ENCODE measurements at places on chromosomes 16 and 17.

GRCh38 chr16:58025351-58026138 lies at the start of gene MMP15:
Gene MMP15, plus strand, starts transcription at chr16:58025754. Its CDS starts 597 bp downstream, at chr16:58026351.
- peak; percentile 97 for DNase-seq

DNA sequence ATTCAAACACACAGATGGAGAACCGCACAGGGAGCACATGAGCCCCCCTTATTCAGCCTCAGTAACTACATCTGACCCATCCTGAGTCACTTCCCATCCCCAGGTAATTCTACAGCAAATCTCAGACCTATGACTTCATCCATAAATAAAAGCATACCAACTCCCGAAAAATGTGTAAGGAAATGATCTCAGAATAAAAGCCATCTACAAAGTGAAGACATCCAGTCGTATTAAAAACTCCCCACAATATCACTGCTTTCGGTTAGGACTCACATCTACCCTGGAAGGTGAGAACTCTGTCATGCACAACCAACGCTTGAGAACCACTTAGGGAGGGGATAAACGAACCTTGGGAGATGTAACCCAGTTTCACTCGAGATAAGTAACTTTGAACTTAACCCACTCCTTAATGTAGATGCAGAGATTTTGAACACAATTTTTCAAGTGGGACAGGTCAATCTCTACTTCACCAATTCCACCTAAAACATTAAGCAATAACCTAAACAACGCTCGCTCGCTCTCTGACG lies 1.3 kb downstream of the USP36 start:
- DNase-seq, result no peak

- DNase-seq, result no peak
Measured at GRCh38 chr16:75105306-75106061, 11.1 kb downstream of the LDHD start.

DNA sequence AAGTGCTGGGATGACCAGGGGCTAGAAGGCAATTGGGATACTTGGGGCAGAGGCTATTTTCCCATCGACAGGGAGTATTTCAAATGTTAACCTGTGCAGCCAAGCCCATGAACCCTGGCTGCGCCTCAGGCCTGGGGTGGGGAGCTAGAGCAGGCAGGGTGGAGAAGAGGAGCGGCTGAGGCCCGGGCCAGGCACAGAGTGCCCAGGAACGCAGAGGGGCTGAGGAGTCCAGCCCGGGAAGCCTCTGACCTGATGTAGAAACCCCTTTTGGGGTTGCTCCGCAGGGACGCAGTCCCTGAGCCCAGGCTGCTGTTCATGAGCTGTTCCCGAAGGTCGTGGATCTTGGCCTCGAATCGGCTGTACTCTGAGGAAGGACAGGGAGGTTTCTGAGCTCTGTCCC lies 16.8 kb upstream of the ASGR1 start:
- DNase-seq, result no peak

DNA sequence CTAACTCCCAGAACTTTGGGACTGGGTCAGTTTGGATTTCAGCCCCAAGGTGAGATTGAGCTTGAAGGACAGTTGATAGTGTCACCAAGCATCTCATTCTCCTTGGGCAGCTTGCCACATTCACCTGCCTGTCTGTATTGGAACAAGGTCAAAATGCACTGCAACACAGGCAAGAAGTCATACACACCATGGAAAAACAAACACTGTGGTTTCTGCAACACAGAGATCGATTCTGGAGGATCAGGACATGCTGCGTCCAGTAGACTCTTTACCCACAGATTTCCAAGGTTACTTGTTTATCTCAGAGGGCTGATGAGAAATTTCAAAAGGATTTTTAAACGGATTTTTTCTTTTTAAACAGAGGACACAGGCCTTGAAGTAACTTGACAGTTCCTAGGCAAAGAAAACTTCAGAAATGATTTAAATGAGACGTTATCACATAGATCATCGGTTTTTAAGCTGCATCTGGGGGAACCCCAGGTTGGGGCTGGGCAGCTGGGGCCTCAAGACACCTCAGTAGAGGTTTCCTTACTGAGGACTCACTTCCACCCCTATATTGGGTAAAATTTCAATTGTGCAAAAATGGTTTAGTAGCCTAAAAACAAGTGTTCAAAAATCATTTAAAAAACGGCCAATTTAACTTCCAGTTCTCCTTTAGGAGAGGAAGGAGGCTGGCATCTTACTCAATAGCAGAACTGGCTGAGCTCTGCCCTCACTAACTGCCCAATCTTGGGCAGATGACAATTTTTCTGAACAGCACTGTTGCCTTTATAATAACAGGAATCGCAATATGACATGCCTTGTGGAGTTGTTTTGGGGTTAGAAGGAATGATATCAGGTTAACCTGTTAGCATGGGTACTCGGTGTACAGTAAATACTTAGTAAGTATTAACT lies 299.3 kb downstream of the XYLT1 start:
- no peak for DNase-seq

- no peak for DNase-seq
Measured at GRCh38 chr16:26051063-26051462, 359.3 kb downstream of the HS3ST4 start.

DNA sequence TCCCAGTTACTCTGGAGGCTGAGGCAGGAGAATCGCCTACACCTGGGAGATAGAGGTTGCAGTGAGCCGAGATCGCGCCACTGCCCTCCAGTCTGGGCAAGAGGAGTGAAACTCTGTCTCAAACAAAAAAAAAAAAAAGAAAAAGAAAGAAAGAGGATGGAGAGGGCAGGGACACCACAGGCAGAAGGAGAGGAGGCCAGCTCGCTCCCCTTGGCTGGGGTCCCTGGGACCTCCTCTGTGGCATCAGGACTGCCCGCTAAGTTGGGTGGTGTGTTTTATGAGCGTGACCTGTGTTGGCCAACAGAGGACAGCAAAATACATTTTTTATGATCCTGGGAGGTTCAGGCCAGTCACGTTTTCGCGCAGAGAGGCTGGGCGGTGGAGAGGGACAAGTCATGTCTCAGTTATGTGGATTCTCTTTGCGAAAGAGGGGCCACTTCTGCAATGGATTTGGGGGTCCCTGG lies 229.6 kb downstream of the MRTFB start:
- peak; percentile 76 for DNase-seq

DNA sequence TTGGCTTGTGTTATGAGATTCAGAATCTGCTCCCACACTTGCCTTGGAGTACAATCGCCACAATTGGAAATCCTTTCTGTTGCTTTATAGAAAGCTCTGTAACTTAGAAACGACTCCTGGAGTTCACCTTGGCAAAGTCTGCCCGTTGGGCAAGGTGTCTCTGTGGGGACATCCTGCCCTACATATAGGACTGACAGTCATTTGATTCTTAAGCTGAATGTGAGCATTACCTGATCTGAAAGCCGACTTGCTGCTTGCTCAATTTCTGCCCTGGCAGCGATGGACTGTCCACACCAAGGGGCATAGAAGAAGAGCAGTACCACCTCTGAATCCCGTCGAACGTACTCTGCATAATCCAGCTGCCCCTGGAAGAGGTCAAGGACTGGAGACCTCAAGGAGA lies 6.9 kb downstream of the TXNDC11 start:
- DNase-seq, result no peak

- no peak for DNase-seq
Measured at GRCh38 chr17:48228720-48229119, 121.2 kb downstream of the SNX11 start.

- DNase-seq, result peak; percentile 71
Measured at GRCh38 chr16:10876799-10877341, at the start of gene CIITA. Gene CIITA, plus strand, starts transcription at chr16:10877202. Its CDS starts 129 bp downstream, at chr16:10877331.

DNA sequence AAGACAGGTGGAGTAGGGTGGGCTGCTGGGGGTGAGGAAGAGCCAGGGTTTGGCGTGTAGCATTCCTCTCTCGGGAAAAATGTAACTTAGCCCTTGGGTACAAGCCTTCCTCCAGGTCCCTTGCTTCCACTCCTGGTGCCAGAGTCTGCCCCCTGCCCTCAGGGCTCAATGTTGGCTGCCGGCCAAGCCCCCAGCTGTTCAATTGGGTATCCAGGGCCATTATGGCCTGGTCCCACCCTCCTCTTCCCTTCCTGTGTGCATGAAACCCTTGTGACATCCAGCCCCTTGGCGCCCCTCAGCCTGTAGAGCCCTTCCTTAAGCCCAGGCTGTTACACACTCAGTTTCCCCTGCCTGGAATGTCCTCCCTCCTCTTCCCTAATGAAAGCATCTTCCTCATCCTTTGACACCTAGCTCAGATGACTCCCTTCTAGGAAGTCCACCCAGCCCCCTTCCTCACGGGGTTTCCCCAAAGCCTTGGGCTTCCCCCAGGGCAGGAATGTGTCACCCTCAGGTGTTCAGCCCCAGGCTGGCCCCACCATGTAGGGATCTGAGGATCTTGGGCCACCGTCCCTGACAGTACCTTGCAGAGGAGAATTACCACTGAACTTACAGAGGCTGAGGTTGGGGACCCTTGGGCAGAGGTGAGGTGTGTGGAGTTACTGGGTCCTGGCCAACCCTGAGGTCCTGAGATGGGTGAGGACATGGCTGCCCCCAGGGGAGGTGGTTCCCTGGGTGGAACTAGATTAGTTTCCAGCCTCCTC lies 30.0 kb downstream of the B9D1 start:
- DNase-seq, result no peak

DNA sequence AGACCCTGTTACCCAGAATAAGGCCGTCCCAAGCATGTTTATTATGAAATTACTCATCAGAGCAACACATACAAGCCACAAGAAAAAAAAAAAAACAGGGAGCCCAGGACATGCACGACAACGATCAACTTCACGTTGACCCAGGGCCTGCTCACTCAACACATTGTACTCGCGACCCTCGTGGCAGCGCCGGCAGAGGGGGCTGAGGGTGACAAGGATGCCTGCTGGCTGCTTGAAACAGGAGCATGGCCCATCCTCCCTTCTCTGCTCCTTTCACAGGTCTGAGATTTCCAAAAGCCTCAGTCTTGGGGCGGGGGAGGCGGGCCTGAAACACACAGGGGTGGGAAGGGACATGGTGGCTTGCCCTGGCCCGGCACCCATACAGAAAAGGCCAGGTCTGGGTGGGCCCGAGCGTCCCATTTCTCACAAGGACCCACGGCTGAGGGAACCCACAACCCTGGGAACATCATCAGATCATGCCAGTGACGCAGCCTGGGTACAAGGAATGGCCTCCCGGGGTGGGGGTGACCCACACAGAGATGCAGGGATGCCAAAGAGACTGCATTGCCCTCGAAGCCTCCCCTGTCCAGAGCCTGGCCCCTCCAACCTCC lies 21.1 kb upstream of the C16orf95 start:
- no peak for DNase-seq

DNA sequence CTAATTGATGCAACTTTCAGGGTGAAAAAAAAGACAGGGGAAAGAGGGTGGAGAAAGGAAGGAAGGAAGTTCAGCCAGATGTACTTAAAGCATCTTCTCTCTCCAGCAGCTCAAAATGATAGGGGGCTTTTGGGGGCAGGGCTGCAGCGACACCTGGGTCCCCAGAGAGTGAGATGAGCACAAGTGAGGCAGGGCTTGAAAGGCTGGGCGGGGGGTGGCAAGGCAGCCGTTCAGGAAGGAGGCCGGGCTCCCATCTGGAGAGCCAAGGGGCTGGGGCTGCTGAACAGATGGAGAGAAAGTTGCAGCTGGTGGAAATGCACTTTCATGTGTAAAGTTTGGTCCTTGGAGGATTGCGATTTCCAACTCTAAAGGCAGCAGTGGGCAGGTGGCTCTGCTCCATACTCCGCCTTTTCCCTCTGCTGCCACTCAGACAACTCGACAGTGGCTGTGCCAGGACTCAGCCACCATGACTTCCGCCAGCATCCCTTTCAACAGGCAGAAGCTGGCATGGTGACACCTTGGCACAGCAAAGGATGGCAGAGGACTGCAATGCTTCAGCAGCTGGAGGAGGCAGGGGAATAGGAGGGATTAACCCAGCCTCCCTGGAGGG lies 7.7 kb downstream of the SLC35B1 start:
- DNase-seq, result no peak

DNA sequence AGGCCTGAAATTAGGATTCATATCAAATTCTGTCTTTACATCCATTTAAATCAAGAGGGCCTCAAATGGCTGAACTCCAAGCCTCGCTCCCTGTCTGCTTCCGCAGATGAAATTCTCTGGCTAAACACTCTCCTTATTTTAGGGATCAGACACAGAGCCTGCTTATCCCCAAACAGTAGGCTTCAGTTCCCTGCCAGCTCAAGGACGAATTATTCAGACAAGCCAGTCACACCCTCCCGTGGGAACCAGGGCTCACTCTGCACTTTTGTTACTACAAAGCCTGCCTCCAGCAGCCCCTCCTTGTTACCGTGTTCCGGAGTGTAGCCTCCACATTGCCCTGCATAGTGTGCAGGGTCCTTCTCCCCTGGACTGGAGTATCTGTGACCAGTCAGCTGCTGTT lies 46.6 kb upstream of the LCMT1 start:
- DNase-seq, result no peak

GRCh38 chr17:3636908-3637373 lies 381 bp downstream of the CTNS start:
- DNase-seq, result no peak

DNA sequence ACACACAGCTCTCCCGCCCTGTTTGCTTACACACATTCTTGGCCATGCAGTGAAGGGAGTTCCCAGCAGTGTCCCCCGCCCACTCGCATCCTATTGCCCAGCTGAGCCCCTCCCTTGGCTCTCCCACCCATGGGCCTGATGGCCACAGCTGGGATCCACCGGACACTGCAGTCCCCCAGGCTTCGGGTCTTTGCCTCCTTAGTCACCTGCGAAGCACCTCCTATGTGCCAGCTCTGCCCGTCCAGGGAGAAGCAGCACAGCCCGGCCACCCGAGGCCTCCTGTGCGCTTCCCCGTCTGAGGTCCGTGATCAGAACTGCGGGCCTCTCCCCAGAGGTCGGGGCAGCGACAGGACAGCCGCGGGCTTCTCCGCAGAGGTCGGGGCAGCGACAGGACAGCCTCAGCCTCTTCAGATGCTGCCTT lies 136.9 kb downstream of the BANP start:
- no peak for DNase-seq

DNA sequence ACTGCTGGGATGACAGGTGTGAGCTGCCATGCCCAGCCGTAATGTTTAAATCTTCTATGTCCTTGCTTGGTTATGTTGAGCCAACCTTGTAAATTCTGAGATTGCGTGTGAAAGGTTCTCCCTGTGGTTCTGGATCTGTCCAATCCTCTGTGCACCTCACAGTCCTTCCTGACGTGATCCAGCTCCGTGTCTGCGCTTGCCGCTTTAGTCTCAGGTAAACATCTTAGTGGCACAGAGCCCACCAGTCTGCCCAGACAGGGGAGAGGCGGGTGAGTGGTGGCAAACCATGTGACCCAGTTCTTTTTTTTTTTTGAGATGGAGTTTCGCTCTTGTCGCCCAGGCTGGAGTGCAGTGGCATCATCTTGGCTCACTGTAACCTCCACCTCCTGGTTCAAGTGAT lies 13.9 kb downstream of the SLC25A10 start:
- no peak for DNase-seq

GRCh38 chr17:28811651-28812090 lies 30.9 kb downstream of the FAM222B start:
- peak; percentile 46 for DNase-seq

DNA sequence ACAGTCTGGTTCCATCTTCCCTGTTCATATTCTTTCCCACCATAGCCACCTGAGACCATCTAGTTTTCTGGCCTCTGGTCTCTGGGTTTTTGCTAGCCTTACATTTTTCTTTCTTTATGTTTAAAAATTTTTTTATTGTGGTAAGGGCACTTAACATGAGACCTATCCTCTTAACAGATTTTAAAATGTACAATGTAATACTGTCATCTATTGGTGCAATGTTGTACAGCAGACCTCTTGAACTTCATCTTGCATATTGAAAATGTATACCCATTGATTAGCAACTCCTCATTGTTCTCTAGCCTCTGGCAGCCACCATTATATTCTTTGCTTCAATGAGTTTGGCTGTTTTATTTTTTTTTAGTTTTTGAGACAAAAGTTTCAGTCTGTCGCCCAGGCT lies 39.2 kb downstream of the ITGAM start:
- no peak for DNase-seq
